ENCODE measurements at places on chromosomes 2 and 18.

DNA sequence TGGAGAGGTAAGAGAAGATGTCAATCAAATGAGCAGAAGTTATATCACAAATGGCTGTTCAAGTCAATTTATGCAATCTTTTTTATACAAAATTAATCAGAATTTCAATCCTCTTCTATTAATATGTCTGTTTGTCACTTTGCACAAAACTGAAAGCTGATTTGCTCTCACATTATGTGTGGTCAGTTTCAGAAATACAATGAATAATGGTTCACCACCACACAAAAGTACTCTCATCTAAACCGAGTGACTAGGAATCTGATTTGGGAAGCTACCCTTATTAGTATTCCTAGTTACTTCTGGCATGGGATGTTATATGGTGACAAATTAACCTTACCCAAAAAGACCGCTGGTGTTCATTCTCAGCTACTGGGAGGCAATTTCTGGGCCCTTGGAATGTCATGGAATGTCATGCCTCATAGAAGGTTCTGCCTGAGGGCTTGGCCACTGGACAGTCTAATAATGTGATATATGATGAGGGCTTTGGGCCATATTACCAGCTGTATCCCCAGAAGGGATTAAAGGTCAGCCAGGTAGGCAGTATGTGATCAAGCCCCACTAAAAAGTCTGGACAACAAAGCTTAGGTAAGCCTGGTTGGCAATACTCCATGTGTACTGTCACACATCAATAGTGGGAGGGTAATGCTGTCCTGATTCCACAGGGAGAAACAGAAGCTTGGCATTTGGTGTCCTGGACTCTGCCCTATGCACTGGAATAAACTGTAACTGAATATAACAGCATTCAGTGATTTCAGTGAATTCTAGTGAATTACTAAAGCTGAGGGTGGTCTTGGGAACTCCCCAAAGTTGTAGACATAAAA, 113.2 kb downstream of the PIGN start:
- no peak for DNase-seq

DNA sequence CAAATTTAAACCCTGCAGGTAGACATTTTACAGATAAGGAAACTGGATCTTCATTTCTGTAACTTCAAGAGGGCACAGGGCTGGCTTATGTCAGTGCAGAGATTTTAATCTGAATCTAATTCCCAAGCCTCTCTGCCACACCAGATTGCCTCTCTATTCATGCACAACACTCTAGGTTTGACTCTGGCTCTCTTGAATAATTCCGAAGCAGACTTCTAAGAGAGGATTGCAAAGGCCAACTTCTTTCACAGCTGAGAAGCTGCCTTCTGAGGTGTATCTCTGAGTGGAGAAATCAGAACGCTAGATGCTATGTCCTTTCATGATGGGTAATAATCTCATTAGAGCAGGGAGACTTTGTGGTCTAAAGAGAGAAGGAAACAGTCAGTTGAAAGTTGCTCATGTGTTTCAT, 20.1 kb upstream of the MGAT5 start:
- no peak for DNase-seq

- DNase-seq = no peak
Measured at GRCh38 chr2:202023198-202023903, 10.3 kb upstream of the FZD7 start.

- DNase-seq = no peak
Measured at GRCh38 chr2:238915196-238915595, 67.3 kb downstream of the TWIST2 start.

- DNase-seq = no peak
Measured at GRCh38 chr2:105780606-105781005, 35.9 kb downstream of the NCK2 start.

- no peak for DNase-seq
Measured at GRCh38 chr18:72908181-72908580, 40.4 kb upstream of the NETO1 start.

DNA sequence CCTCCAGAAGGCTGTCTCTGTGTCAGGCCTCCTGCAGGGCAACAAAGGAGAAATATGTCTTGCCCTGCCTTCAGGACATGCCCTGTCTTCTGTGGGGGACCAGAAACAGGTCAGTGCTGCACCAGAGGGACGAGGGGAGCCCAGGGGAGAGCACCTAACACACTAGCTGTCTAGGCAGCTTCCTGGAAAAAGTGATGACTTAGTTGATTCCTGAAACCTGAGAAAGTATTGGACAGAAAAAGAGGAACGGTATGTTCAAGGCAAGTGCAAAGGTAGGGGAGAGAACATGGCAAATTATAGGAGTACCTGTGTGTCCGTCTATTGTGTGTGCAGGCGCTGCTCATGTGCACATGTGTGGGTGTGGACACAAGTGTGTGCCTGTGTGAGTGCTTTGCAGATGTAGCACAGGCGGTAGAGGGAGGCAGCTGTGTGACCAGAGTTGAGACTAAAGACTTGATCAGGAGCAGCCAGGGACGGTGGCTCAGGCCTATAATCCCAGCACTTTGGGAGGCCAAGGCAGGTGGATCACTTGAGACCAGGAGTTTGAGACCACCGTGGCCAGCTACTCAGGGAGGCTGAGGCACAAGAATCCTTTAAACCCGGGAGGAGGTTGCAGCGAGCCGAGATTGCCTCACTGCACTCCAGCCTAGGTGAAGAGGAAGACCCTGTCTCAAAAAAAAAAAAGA, 119.5 kb downstream of the GYPC start:
- no peak for DNase-seq

DNA sequence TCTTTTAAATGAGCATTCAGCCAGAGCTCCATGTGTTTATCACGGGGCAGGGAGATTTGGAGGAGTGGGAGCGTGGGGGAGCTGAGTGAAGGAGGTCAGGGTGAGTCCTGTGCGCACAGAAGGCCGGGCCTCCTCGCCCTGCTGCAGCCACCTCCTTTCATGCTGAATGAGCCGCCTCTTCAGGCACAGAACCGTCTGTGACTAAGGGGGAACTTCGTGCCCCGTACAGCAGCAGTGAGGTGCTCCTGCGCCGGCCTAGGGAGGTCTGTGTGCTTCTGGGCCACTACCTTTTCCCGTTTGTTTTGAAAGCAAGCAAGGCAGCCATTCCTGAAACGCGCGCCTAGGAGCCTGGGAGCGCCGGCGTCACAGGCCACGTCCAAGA, 27.1 kb upstream of the ZNF516 start:
- no peak for DNase-seq

GRCh38 chr2:100413571-100413970, 3.9 kb downstream of the CHST10 start:
- DNase-seq = no peak

GRCh38 chr18:78737006-78737915, 242.4 kb upstream of the SALL3 start:
- no peak for DNase-seq

- DNase-seq = no peak
Measured at GRCh38 chr18:525036-525797, 24.7 kb upstream of the COLEC12 start.

- no peak for DNase-seq
Measured at GRCh38 chr18:51953521-51953920, 386.5 kb upstream of the DCC start.

DNA sequence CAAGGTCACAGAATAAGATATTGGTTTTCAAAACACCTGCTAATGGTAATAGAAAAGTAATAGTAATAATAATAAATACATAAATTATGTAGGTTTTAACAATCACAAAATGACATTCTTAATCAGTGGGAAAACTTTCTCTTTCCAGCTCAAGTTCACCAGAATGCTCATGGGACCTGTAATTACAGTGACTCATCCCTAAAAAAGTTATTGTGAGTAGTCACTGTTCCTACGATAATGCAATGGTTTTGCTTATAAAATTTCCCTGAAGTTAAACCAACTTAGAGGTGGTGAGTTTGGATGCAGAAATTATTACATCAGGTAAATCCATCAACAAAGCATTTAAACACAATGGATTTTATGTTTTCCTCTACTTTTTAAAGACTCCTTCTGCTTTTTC, 502.3 kb downstream of the PID1 start:
- DNase-seq = no peak

GRCh38 chr2:88709181-88709631, 17.7 kb downstream of the RPIA start:
- DNase-seq = no peak

DNA sequence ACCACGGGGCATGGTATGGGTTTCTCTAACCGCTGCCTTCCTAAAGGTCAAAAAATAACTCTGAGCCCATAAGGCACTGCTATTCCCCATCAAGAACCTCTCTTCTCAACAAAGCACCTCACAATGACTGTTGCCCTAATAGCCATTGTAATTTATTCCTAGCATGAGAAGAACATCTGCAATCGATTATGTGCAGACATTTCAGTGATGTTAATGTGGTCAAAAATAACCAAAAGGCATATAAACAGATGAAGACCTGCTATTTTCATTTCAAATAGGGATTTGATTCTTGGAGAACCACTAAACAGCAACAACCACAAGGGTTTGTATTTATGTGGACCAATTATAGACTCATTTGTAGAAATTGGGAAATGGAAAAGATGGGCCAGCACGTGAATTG, 356.6 kb downstream of the FBXO15 start:
- no peak for DNase-seq

DNA sequence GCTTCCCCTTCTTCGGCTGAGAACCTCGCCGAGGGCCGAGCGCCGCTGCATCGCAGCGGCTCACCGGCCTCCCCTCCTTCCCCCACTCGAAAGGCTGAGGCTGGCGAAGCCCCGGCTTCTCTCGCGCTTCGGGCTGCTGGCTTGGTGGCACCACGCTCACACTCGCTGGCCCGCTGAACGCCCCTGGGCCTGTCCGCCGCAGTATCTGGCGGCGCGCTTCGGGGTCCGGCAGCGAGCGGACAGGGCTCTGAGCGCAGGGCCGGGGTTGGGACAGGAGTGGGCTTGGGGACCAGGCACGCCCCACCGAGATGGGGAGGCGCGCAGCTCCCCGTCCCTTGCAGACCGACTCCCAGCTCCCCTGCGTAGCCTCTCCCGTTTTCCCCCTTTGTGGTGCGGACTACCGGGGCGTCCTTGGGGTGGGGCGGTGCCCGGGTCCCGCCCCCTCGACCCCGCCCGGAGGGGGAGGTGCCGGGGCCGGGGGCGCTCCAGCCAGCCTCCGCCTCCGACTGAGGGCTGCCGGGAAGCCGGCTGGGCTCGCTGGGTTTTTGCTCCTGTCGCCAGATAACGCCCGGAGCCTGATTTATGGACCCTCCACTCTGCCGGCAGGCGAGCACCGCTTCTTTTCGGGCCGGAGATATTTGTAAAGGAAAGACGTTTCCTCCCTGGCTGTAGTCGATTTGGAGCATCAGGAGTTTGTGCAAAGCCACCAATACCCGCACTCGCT, 3.8 kb downstream of the GBX2 start:
- DNase-seq = no peak

GRCh38 chr2:132621131-132621875, 48.7 kb downstream of the LYPD1 start:
- no peak for DNase-seq

DNA sequence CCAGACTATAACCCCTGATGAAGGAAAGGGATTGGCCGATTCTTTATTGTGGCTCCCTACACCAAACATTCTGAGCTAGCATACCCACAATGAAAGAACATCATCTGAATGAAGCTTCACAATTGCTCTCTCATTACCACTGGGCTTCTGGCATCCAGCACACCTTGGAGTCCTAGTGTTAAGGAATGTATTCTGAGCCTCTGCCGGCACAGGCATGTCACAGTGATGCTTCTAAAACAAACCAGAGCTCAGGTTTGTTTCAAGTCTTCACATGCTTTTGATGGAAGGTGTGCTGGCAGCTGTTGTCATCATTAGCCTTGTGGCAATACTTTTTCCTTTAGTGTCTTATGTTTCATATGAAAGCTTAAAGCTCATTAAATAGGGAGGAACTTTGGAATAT, 76.3 kb upstream of the RBBP8 start:
- DNase-seq = no peak

- no peak for DNase-seq
Measured at GRCh38 chr18:79368681-79369080, 27.0 kb upstream of the NFATC1 start.

DNA sequence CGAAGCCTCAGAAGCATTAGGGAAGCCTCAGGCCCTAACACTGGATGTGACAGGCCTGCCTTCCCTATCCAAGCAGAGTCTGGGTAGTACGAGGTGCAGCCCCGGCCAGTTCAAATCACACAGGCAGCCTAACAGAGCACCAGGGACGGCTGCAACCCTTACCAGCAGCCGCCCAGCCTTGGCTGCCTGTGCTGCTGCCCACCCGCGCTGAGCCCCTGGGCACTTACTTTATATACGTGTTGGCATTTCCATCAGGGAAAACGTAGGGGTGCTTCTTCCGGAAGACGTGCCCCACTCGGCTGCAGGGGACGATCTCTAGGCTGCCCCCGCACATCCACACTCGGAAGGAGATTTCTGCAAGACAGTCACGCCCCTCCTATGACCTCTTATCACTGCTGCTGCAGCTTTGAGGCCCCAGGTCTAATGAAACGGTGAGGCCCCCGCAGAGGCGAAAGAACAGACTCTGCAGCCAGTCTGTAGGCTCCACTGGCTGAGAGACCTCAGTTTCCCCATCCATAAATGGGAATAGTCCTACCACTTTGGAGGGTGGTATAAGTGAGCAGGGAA, 124.7 kb upstream of the CAPN13 start:
- DNase-seq = no peak

DNA sequence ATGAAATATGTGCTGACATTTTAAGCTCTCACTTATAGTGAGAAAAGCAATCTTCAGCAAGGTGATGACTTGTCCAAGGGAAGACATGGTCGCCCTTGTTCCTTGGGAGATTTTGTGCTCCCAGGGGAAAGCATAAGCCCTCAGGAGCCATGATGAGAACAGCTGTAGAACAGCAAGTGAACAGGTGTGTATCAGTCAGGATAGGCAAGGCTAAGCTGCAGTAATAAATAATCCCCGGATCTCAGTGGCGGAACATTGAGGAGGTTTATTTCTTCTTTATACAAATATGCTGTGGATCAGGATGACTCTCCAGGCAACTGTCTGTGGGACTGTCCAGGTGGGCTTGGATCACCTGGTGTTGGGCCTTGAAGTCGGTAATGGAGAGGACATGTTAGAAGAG, 103.1 kb downstream of the MSH2 start:
- no peak for DNase-seq

- no peak for DNase-seq
Measured at GRCh38 chr2:224659714-224660113, 56.5 kb downstream of the CCDC195 start.

Data from activated naive CD4-positive, alpha-beta T cell (primary cell).